Activated T-helper 2 cell treated with anti-CD3 and anti-CD28 coated beads, Interferon-gamma antibody, Interleukin-2, Interleukin-4, amounts not matched to agents 10 μg/mL and 5 μg/mL and 100 μg/mL, durations not matched to agents 14 hours and 24 hours and 36 hours (primary cell): ENCODE measurements at places on chromosomes 12 and 14.
A peak's percentile ranks its signal among the peaks of the same experiment; 100 is the strongest.

DNA sequence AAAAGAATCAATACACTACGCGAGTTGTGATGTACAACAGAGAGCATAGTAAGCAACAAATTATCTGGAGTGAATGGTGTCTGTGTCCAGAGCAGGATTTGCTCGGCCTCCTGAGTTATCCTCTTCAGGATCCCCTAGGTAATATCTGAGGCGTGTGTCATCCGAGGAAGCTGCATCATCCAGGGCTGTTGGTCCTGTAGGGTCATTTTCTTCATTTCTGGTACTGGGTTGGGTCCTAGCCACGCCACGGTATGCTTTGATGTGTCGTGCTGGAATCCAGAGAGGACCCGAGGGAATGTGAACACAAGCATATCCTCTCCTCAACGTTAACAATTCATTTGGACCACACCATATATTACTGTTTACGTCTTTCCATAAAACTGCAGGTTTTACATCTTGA, 19.0 kb upstream of the CLEC4E start:
- H3K27ac ChIP-seq: no peak overlapping the region
- H3K4me1 ChIP-seq: no peaks in the 10 kb centered on the region
- no peak for DNase-seq
- no peak overlapping the region for H3K4me3 ChIP-seq

GRCh38 chr12:42568952-42569915, 20.3 kb downstream of the PRICKLE1 start:
- no peaks in the 10 kb centered on the region for H3K27me3 ChIP-seq
- H3K27ac ChIP-seq: no peak overlapping the region
- H3K36me3 ChIP-seq: no peaks in the 10 kb centered on the region
- H3K4me1 ChIP-seq: no peaks in the 10 kb centered on the region

- H3K4me1 ChIP-seq: no peaks in the 10 kb centered on the region
- no peak overlapping the region for H3K4me3 ChIP-seq
- H3K27ac ChIP-seq: no peak overlapping the region
- no peak for DNase-seq
- no peaks in the 10 kb centered on the region for H3K36me3 ChIP-seq
- no peaks in the 10 kb centered on the region for H3K27me3 ChIP-seq
Measured at GRCh38 chr14:99635116-99635515, 9.8 kb upstream of the HHIPL1 start.

GRCh38 chr12:76764856-76765255, 941 bp downstream of the ZDHHC17 start:
- peaks cover 6% of the 10 kb centered on the region for H3K27me3 ChIP-seq
- peak overlapping the region; percentile 94 for H3K27ac ChIP-seq
- no peak for DNase-seq
- H3K4me1 ChIP-seq: peaks cover 28% of the 10 kb centered on the region
- peak overlapping the region; percentile 98 for H3K4me3 ChIP-seq

DNA sequence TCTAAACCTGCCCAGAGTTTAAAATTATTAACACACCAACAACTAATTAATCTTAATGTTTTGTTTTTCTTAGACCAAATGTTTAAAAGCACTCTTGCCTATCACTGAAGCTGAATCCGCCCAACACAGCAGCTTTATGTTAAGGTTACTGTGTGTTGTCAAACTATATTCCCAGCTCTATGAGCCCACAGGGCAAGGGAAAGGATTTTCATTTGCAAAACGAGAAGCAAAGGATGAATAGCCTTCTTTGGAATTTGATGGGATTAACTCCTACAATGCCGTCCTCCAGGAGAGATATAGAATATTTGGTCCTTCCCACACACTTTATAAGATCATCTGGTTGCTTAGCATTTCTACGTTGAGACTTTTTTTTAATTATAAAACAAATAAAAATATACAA, 43.7 kb downstream of the DUSP16 start:
- DNase-seq: no peak
- H3K4me1 ChIP-seq: peaks cover 20% of the 10 kb centered on the region
- H3K27ac ChIP-seq: no peak overlapping the region
- no peaks in the 10 kb centered on the region for H3K27me3 ChIP-seq
- peaks cover 62% of the 10 kb centered on the region for H3K36me3 ChIP-seq

DNA sequence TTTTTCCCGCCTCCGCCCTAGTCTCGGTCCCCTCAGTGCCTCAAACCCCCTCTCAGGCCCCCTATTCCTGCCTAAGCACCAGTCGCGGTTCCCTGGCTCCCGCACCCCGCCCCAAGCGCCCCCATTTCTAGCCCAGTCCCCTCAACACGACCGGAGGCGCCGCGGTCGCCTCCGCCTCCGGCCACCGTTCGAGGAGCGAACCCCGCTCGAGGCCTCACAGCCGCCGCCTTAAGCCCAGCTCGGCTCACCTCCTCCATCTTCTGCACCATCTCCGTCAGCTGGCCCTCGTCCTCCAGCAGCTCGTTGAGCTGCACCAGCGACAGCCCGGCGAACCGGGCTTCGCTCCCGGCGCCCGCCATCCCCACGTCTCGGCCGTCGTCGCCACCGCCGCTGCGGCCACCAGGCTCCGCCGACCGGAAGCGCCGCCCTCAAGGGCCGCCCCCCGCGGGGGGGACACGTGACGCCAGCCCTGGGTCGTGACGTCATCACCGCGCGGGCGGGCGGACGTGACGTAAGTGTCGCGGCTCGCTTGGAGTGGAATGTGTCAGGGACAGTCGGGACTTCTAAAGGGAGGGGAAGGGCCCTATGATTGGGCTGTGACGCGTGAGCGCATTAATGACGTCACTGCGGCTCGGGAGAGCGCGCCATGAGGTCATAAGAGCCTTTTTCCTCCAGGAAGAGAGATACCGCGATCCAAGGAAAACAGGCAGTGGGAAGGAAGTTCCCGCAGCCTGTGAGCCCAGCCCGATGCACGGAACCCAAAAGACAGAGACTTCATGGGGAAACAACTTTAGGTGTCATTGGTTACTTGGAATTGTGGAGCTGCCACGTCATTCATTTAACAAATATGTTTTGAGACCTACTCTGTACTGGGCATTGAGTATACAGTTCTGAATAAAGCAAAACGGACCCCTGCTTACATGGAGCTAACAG, at the start of gene VPS37B:
TSS of gene VPS37B (minus strand) at position 421 of the 933 bp plus-strand sequence. CDS start at position 359, 62 bp downstream.
- peak within 1 kb of the TSS; percentile 81 for H3K27ac ChIP-seq
- H3K36me3 ChIP-seq: peaks cover 13% of the 10 kb centered on the region
- H3K4me1 ChIP-seq: peaks cover 65% of the 10 kb centered on the region
- peaks cover under 1% of the 10 kb centered on the region for H3K27me3 ChIP-seq
- DNase-seq: peak; percentile 83
- H3K4me3 ChIP-seq: peak within 1 kb of the TSS; percentile 85

- DNase-seq: no peak
- H3K27ac ChIP-seq: no peak overlapping the region
- no peaks in the 10 kb centered on the region for H3K36me3 ChIP-seq
- no peaks in the 10 kb centered on the region for H3K27me3 ChIP-seq
Measured at GRCh38 chr12:76901628-76902380, 23.0 kb upstream of the CSRP2 start.

DNA sequence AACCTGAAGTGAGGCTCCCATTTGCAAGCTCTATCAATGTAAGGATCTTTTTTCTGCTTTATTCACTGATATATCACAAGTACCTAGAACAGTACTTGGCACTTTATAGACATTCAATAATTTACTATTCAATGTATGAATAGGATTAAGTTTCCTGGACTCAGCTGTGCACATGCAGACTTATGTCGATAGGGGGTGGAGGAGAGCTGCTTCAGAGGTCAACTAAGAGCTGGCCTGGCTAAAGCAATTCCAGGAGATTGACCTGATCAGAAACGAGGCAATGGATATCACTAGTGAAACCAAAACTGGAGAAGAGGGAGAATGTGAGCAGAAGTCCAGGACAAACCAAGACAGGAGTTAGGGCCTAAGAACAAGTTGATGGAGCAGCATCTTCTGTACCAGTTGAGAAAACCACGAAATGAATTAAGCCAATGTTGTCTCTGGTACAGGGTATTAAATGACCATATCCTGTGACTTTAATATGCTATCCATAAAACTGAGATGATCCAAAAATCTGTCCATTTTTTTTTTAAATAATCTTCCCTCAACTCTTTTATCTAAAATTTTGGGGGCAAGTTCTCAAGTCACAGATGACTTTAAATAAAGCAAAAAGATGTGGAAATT, 169.2 kb downstream of the PIK3C2G start:
- no peaks in the 10 kb centered on the region for H3K36me3 ChIP-seq
- H3K27me3 ChIP-seq: no peaks in the 10 kb centered on the region
- H3K4me1 ChIP-seq: no peaks in the 10 kb centered on the region
- no peak overlapping the region for H3K27ac ChIP-seq

- no peaks in the 10 kb centered on the region for H3K36me3 ChIP-seq
- no peak for DNase-seq
- H3K4me3 ChIP-seq: peak overlapping the region; percentile 33
Measured at GRCh38 chr14:105482486-105483110, 4.1 kb upstream of the CRIP1 start.

DNA sequence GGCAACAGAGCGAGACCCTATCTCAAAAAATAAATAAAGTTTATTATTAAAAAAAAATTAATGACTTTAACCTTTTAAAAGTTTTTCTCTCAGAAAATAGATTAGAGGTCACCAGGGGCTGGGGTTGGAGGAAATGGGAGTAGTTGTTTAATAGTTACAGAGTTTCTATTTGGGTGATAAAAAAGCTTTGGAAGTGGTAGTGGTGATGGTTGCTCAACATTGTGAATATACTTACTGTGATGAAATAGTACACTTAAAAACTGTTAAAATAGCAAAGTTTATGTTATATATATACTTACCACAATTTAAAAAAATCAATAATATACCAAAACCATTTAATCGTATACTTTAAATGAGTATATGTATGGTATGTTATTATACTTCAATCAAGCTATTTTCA, 59.6 kb downstream of the ARL6IP4 start:
- peaks cover 15% of the 10 kb centered on the region for H3K4me1 ChIP-seq
- H3K4me3 ChIP-seq: no peak overlapping the region
- no peaks in the 10 kb centered on the region for H3K27me3 ChIP-seq
- no peak overlapping the region for H3K27ac ChIP-seq

DNA sequence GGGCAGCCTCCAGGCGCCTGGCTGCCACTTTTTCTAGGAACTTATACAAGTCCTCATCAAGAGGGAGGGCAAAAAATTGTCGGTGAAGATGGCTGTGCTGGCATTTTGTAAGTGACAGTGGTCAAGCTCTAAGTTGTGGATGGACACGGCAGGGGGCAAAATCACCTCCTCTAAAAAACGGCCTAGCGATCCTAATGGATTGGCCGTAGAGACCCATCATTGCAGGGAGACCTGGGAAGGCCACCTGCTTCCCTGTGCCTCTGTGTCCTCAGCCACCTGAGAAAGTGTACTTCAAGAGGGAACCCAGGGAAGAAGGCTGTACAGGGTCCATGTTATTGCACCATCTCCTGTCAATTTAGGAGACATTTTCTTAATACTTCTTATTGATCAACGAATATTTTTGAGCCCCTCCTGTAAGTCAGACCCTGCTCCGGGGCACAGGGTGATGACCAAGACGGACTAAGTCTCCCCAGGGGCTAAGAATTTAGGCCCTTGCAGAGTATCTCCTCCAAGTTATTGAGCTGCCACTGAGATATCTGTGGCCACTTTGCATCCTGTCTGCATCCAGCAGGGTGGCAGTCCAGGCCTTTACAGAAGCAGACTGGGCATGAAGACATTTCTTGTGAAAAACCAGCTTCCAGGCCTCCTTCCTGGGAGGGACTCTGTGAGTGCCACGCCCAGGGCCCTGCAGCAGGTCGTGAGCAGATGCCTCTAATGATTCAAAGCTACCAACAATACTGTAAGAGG, 40.5 kb downstream of the PSMA6 start:
- peak; percentile 51 for DNase-seq
- peak overlapping the region; percentile 96 for H3K27ac ChIP-seq
- no peaks in the 10 kb centered on the region for H3K36me3 ChIP-seq
- H3K27me3 ChIP-seq: no peaks in the 10 kb centered on the region

DNA sequence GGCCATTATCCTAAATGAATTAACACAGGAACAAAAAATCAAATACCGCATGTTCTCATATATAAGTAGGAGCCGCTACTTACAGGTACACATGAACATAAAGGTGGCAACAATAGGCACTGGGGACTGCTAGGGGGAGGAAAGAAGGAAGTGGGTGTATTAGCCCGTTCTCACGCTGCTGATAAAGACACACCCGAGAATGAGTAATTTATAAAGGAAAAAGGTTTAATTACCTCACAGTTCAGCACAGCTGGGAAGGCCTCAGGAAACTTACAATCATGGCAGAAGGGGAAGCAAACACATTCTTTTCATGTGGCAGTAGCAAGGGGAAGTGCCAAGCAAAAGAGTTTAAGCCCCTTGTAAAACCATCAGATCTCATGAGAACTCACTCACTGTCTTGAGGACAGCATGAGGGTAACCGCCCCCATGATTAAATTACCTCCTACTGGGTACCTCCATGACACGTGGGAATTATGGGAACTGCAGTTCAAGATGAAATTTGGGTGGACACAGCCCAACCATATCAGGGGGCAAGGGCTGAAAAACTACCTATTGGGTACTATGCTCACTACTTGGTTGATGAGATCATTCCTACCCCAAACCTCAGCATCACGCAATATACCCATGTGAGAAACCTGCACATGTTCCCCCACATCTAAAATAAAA, 16.4 kb upstream of the MIA2 start:
- H3K27me3 ChIP-seq: no peaks in the 10 kb centered on the region
- peaks cover 2% of the 10 kb centered on the region for H3K36me3 ChIP-seq
- H3K4me3 ChIP-seq: no peak overlapping the region
- H3K27ac ChIP-seq: no peak overlapping the region
- peaks cover 15% of the 10 kb centered on the region for H3K4me1 ChIP-seq
- DNase-seq: no peak

DNA sequence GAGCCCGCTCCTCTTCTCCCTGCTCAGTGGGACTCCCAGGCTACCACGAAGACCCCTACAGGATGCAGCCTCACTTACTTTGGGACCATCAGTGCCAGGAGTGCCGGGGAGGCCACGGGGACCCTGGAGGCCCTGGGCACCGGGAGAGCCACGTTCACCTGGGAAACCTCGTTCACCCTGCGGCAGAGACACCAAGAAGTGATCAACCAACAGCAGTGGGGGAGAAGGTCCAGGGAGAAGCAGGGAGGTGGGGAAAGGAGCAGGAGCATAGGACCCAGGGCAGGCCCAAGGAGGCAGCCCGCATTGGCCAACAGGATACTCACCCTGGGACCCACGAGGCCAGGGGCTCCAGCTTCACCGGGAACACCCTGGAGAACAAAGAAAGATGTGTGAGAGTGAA, 19.4 kb downstream of the TMEM106C start:
- no peaks in the 10 kb centered on the region for H3K36me3 ChIP-seq
- peaks cover 18% of the 10 kb centered on the region for H3K27me3 ChIP-seq
- DNase-seq: no peak
- H3K4me3 ChIP-seq: no peak overlapping the region
- no peak overlapping the region for H3K27ac ChIP-seq
